ENCODE measurements at places on chromosomes 12 and 14.

GRCh38 chr14:79585845-79586244, 625.5 kb downstream of the DIO2 start:
- DNase-seq, result peak; percentile 68

GRCh38 chr12:43696154-43696553, 62.4 kb downstream of the PUS7L start:
- DNase-seq, result no peak

DNA sequence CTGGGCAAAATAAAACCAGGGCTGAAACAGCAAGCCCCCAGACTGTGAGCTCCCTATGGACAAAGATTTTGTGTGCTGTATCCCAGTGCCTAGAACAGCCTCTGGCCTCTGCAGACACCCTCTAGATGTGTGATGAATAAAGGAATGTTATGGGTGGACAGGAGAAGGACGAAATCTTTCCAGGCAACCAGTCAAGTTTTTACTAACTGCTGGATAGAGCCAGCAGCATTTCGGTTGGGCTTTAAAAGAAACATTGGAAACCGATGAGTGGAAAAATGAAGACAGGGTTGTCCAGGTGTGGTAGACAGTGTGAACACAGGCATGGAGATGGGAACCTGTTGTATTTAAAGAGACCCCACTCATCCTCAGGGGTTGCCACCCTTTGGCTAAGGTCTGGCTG, 4.0 kb downstream of the CHGA start:
- DNase-seq, result no peak

- DNase-seq, result no peak
These were observed 16.3 kb upstream of the SLCO1A2 start for GRCh38 chr12:21350975-21351374.

DNA sequence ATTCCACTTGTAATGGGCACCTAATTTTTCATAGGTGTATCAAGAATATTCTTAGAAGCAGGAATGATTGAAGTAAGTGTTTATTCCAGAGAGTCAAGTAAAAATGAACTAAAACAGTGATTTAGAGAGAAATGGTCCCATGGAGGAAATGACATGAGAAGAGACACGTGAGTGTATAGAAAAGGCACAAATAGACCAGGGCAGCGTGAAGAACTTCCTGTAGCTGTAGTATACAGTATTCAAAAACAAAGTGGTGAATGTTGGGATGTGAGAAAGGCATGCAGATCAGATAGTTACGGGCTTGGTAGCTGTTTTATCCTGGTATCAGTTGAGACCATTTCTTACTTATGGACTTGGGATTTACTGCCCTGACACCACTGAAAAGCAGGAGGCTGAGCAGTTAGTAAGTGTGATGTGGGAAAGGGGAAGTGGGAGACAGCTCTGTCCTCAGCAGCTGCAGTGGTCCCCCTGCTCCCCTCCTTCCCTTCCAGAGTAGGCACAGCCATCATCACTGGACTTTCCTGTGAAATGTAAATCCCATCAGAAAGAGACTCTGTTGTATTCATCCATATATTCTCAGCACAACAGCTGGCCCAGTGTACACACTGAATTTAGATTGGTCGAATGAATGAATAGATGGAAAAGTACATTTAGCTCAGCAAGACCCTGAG, 16.8 kb upstream of the TESPA1 start:
- no peak for DNase-seq

DNA sequence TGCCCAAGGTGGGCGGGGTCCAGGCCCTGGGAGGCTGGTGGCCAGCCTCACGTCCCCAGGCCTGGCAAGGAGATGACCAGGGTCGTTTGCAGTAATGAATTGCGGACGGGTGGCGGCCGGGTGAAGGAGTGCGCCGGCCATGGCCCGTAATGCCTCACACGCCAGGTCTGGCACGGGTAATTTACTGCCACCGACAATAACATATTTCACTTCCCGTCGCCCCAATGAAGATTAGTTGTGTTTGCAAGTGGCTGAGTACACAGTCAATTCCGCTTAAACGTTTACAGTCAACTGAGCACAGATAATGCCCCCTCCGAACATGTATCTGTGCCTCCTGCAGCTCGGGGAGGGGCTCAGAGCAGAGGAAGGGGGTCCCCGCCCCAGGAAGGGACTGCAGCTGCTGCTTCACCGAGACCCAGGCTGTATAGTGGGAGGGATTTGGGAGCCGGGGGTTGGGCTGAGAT, 48.3 kb downstream of the MVK start:
- DNase-seq, result no peak

GRCh38 chr12:3215410-3215975, 138.3 kb downstream of the TSPAN9 start:
- no peak for DNase-seq

All from fibroblast of skin of right biceps (primary cell).